ENCODE measurements at places on chromosomes 7 and 10. TPM values are rescaled to one million over a fixed set of nuclear protein-coding genes. Genes with fewer than 3 reads are reported as not detected.

The GPR37 gene
- total RNA-seq = 20.9 TPM

The MYH16 gene
- not detected for total RNA-seq

The AMPH gene
- 9.4 TPM for total RNA-seq

The WDR86 gene
- 4.7 TPM for total RNA-seq

The CPA4 gene
- total RNA-seq = 2.1 TPM

The GJD4 gene
- 2.1 TPM for total RNA-seq

The TMEM130 gene
- 0.52 TPM for total RNA-seq

The BMS1 gene
- total RNA-seq = 10.4 TPM

The PLEKHS1 gene
- total RNA-seq = 0.52 TPM

The TAS2R41 gene
- not detected for total RNA-seq

The SLC16A9 gene
- 3.1 TPM for total RNA-seq

The MYO1G gene
- 1.6 TPM for total RNA-seq

The VWDE gene
- total RNA-seq = 0.52 TPM

The SVOPL gene
- total RNA-seq = not detected

The AGMO gene
- 3.1 TPM for total RNA-seq

The RPEL1 gene
- not detected for total RNA-seq

The FXYD4 gene
- total RNA-seq = not detected

The COL17A1 gene
- under 0.01 TPM for total RNA-seq

The GRID1 gene
- total RNA-seq = 2.1 TPM

The MMP21 gene
- total RNA-seq = under 0.01 TPM

The BTBD16 gene
- not detected for total RNA-seq

The AQP1 gene
- total RNA-seq = 67.8 TPM

The PRPS1L1 gene
- total RNA-seq = not detected

The ZNF425 gene
- 5.2 TPM for total RNA-seq

The NPSR1 gene
- total RNA-seq = 1.6 TPM

The SPACDR gene
- total RNA-seq = not detected

The SRRM3 gene
- total RNA-seq = not detected

The STEAP4 gene
- total RNA-seq = 3.7 TPM

The CADPS2 gene
- total RNA-seq = 12.5 TPM

The PDLIM1 gene
- 9.9 TPM for total RNA-seq

The EGFR gene
- total RNA-seq = 17.7 TPM

The RNF148 gene
- total RNA-seq = 0.52 TPM

The HOXA1 gene
- total RNA-seq = not detected

The GTF2IRD1 gene
- 16.2 TPM for total RNA-seq

The OGDHL gene
- total RNA-seq = 0.52 TPM

The CELF2 gene
- total RNA-seq = 31.8 TPM

The ZPBP gene
- total RNA-seq = not detected

The SFRP4 gene
- total RNA-seq = 28.7 TPM
